ENCODE measurements at places on chromosomes 13 and 19.

DNA sequence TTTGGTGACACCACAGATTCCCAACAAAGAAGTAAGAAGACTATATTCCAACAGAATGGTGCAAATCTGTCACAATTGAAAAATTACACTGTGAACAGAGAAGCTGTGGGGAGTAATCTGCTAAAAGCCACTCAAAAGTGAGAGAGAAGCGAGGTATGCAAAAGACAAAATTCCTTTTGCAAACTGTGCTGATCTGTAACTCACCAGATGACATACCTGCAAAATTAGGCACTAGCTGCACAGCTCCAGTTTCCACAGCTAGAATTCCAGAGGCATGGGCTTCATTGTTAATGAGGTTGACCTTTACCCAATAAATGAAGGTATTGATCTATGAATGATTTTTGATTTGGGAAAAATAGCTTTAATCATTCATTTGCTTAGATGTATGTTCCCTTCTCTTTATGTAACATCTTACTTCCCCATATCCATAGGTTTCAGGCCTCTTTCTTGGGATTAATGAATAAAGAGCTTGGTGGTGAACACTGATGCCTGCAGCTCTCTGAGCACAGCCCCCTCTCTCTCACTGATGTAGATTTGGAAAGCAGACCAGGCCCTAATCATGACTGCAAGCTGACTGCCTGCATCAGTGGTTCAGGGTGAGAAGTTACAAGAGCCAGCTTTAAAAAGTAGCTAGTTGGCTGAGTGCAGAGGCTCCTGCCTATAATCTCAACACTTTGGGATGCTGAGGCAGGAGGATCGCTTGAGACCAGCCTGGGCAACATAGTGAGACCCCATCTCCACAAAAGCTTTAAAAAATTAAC lies 85.2 kb downstream of the LACC1 start:
- no peak for DNase-seq

DNA sequence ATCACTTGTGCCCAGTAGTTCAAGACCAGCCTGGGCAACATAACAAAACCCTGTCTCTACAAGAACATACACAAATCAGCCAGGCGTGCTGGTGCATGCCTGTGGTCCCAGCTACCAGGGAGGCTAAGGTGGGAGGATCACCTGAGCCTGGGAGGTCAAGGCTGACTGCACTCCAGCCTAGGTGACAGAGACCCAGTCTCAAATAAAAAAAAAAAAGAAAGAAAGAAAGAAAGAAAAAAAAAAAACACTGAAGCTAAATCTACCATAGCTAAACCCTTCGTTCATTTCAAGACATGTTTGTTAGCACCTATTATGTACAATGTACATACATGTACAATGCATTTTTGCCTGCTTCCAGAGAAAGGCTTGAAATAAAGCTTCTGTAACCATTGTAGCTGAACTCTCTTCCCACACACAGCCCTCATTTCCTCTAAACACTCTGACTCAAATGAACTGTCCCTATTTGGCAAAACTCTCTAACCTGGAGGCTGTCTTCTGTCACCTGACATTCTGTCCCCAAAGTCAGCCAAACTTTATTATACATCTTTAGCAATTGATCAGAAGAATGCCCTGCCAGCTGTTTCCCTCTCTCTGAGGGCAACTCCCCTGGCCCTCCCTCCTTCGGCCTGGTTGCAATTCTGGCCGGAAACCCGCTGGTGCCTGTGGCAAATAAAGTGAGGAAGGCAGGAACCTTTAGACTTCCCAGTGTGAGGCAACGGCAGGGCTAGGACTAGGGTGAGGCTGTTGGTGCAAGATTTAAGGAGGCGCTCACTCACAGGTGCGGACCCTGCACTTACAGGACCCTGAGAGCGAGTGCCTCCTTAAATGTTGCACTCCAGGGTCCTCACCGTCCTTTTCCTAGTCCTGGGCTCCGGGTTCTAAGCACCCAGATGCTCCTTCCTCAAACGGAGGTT lies 1.8 kb downstream of the ETHE1 start:
- DNase-seq: no peak

DNA sequence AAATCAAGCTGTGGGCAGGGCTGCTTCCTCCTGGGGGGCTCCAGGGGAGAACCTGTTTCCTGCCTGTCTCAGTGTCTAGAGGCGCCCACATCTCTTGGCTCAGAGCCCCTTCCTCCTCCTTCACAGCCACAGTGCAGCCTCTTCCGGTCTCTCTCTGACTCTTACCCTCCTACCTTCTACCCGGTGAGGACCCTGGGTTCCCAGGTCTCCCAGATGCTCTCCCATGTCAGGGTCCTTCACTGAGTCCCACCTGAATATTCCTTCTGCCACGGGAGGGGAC lies 153.1 kb downstream of the KDM4B start:
- DNase-seq: no peak

GRCh38 chr13:91647361-91647990 lies 249.1 kb downstream of the GPC5 start:
- no peak for DNase-seq

DNA sequence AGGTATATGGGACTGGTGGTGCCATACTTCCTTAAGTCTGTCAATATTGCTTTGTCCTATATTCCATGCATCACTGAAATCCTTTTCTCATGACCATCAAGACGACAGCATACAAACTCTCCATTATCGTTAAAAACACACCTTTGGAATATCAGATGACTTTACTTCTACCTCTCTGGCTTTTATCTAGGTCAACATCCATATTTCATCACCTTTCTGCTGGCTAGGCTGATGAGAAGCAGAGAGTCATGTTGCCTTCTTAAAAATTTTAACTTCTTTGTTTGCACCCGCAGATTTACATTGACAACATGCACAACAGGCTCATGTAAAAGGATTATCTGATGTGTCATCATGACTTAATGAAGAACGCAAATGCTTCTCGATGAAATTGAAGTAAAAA lies 771.4 kb downstream of the OLFM4 start:
- no peak for DNase-seq

DNA sequence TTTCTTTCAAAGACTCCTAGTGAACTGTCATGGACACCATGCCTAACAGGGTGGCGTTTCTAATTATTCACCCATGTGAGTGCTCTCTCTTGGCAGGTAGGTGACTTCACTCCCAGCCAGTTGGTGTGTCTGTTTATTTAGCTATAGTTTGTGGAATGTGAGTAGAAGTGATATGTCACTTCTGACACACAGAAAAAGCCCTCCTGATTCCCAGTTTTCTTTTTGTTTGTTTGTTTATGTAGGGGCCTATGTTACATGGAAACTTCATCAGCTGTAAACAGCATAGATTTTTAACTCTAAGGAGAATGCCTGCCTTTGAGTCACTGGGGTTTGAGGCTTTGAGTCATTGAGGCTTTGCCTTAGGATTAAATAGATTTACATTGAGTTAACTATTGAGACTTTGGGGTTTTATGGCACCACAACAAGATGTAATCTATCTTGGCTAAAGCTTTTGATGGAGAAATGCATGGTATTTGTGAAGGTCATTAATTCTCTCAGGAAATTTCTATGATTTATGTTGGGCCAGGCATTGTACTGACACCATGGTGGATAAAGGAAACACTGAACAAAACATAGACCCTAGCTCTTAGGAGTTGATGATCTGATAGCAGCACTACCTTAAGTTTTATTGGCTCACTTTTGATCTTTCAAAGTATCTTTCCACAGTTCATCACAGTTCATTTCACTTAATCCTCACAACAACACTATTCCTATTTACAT lies 45.3 kb downstream of the UFM1 start:
- DNase-seq: no peak

GRCh38 chr13:37089495-37089894 lies 16.0 kb downstream of the CSNK1A1L start:
- no peak for DNase-seq

DNA sequence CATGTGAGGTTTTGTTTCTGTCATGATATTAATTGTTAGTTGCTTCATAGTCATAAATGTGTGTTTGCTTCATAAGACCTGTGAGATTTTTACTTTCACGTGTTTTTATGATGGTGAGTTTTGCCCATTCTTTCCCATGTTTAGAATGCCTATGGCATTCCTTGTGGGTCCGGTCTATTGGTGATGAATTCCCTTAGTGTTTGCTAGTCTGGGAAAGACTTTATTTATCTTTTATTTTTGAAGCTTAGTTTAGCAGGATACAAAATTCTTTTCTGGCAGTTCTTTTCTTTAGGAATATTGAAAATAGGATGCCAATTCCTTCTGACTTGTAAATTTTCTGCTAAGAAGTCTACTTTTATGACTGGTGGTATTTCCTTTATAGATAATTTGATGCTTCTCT lies 332.7 kb downstream of the OXGR1 start:
- DNase-seq: no peak

DNA sequence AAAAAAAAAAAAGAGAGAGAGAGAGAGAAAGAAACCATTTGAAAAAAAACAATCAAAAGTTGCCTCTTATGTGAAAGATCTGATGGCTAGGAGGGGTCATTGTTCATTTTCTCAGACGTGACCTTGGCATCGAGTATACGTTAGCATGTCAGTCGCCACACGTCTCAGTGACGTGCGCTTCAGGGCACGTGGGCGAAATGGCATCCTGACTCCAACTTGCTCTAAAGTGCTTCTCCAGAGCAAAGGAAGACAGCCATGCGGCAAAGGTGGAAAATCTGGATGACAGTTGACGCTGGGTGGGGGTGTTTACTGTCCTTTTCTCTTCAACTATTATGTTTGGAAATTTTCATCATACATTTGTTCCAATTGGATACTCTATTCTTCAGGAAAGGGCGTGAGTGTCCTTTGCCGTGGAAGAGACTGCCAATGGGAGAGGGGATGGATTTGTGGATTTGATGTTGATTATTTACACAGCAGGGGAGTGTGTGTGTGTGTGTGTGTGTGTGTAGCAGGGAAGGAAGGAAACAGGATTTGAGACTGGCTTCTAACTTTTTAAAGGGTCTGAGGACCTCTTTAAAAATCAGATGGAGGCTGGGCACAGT lies 25.0 kb downstream of the KLF2 start:
- DNase-seq: no peak

- DNase-seq: no peak
Measured at GRCh38 chr19:408902-409515, at the start of gene C2CD4C. C2CD4C (minus strand) TSS chr19:409147; CDS start chr19:408361, 786 bp downstream.

GRCh38 chr13:21511849-21512248 lies 52.7 kb upstream of the ZDHHC20 start:
- no peak for DNase-seq

DNA sequence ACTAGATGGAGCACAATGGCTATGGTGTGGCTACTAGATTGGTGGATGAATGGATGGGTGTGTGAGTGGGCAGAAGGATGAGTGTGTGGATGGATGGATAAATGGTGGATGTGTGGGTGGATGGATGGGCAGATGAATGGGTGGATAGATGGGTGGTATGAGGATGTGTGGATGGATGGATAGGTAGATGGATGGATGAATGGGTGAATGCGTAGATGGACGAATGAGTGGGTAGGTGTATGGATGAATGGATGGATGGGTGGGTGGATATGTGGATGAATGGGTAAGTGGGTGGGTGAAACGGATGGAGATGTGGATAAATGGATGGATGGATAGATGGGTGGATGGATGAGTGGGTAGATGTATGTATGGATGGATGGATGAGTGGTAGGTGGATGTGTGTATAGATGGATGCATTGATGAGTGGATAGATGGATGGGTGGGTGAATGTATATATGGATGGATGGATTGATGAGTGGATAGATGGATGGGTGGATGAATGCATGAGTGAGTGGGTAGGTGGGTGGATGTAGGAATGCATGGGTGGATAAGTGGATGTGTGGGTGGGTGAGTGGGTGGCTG lies 114.2 kb downstream of the TEX29 start:
- no peak for DNase-seq

All from NCI-H2081 treated with DMSO at 0.1 percent for 48 hours (cell line).